ENCODE measurements at places on chromosomes 3 and 15.

- DNase-seq: no peak
Observed at GRCh38 chr15:94858011-94858410, 626.6 kb downstream of the MCTP2 start.

GRCh38 chr3:151403246-151403645, 18.7 kb upstream of the P2RY12 start:
- no peak for DNase-seq

GRCh38 chr3:177445549-177445948, 248.3 kb upstream of the TBL1XR1 start:
- no peak for DNase-seq

GRCh38 chr3:110059431-110059830, 722.1 kb upstream of the DPPA4 start:
- no peak for DNase-seq

DNA sequence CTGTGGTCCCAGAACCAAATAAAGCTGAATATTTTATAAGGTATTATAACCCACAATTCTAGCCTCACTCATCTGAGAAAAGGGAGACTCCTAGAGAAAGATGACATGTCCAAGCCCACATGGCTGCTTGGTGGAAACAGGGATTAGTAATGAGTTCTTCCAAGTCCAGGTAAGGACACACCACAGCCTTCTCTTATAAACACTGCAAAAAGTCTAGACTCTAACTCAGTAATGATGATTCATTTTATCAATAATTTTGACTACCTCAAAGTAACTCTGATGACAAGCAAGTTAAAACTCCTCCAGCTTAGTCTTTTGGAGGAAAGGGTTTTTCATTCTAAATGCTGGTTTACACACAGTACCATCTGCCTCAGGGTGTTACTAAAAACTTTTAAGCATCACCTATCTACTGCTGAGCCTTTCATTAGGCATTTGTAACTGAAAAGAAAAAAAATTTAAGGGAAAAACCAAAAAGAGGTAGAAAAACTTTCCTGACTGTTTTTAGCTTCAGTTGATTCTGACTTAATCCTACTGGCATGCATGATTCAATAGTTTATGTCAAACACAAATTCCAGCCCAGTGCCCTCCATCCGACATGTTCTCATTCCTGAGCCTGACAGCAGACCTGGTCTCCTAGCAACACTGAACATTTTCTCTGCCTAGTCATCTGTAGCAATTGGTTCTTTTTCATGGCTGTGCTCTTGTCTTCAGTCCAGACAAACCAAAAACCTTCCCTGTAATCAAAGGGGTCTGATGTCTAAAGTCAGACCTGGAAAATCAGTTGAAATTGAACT, 43.9 kb downstream of the P3H2 start:
- no peak for DNase-seq

All from GM06990 (cell line).